ENCODE measurements at places on chromosomes 12 and 14.

- DNase-seq, result no peak
These were observed 20.3 kb upstream of the DRAM1 start for GRCh38 chr12:101857043-101857558.

GRCh38 chr12:80825506-80825905 is 108.8 kb downstream of the MYF5 start:
- no peak for DNase-seq

DNA sequence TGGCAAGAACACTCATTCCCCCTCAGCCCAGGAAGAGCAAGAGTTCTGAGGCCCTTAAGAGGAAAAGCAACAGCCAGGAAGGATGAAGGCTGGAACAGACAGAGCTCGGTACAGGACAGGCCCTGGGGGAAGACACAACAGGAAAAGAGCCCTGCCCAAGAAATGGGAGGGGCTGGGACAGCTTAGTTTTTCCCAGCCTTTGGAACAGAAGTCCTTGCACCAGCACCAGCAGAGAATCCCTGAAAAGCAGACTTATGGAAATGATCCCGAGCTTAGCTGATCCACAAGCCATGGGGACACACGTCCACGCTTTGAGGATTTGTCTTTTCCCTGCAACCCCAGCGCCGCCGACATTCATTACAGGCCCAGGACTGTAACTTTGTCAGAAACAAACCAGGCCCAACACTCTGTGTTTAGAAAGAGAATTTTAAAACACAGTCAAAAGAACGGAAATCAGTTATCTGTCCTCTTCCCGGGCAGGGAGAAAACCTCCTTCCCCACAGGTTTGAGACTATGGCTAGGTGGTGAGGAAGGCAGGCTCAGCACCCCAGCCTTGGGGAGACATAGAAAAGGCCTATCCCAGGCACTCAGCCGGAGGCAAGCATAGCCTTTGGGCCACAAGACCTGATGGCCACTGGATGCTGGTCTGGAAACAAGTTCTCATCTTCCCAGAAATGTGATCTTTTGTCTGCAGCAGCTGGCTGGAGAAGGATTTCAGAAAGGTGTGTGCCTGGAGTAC is 4.0 kb upstream of the AVIL start:
- no peak for DNase-seq

DNA sequence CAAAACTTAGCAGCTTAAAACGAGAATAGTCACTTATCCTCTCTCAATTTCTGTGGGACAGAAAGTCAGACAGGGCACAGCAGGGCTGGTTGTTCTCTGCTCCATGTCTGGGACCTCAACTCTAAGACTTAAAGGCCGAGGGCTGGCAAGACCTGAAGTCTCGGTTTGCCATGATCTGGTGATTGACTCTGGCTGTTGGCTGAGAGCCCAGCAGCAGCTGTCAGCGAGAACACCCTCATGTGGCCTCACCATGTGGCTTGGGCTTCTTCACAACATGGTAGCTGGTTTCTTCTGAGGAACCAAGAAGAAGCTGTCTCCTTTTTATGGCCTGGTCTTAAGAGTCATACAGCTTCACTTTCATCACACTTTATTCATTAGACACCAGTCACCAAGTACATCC is 1.7 kb upstream of the VASH1 start:
- no peak for DNase-seq

DNA sequence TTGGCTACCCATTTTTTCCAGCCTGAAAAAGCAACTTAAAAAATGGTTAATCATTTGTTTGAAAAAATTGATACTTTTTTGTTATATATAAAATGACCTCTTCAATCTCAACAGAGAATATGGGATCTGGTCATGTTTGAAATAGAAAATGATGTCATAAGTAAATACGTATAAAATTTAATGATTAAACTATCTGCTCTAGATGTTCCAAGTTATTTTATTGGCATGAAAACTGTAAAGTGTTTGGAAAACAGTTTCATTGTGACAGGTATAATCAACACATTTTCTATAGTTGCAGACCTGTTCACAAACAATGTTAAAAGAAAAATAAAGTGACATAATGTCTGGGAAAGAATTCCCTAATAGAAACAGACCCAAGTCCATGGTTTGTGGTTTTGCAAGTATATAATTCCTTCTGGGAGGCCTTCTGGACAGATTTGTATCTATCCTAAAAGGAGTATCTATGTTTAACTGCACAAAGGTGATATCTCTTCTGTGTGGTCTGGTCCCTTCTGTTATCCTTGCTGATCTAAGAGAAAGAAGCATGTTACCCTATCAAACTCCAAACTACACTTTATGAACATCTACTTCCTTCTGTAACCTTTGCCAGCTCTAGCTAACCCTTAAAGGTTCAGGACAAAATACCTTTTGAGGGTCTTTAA is 39.5 kb upstream of the LRIG3 start:
- no peak for DNase-seq

DNA sequence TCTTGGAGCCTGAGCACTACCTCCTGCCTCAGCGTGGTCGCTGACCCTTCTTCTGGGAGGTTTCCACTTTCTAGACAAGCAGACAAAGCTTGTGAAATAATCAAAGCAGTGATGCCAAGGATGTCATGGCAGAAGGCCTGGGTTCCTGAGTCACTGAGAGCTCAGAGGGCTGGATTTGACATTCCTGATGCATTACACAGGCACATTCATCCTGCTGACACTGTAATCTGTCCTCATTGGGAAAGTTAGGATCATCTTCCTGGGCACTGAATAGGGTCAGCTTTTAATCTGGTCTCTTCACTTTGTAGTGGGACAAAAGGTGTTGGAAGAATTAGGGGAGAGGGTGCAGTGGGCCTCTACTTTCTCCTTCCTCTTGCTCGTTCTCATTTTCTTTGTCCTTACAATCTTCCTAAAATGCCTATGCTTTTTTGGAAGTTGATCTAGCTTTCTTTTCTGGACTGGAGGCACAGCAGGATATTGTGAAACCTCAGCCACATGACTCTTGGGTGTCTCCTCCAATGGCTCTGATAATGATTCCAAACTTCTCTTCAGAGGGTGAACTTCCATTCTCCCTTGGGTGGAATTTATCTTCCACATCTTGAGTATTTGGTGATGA is 29.6 kb downstream of the EEA1 start:
- no peak for DNase-seq

DNA sequence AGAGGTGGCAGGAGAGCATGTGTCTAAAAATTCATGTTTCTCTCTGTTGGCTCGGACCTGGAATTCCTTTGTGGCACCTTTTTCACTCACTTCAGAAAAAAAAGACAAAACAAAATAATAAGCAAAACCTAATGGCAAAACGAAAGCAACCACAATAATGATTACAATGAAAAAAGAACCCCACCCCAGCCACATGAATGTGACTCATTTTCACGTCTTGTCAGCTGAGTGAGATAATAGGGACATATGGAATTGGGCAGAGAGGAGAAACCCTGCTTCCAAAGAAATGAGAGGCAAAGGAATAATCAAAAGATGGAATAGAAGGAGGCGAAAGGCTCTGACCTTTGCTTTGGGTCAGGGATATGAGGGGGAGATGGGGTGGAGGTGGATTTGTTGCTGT is 143.4 kb downstream of the SLC8A3 start:
- DNase-seq, result no peak

DNA sequence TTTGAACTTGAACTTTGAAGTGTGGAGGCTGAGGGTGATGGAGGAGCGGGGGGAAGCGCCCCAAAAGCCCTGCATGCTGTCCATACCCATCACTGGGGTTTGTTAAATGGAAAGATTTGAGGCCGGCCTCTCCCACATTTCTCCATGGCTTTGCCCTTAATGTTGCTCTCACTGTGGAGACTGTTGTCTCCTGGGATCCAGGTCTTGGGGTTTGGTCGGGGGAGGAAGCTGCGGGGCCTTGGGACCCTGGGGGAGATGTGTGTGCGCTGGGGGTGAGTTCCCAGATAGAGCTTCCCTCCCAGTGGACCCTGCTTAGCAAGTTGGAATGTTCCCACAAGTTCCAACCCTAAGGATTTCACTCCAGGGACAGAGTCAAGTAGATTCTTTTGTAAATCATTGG is 28.0 kb upstream of the LRTM2 start:
- DNase-seq, result no peak

DNA sequence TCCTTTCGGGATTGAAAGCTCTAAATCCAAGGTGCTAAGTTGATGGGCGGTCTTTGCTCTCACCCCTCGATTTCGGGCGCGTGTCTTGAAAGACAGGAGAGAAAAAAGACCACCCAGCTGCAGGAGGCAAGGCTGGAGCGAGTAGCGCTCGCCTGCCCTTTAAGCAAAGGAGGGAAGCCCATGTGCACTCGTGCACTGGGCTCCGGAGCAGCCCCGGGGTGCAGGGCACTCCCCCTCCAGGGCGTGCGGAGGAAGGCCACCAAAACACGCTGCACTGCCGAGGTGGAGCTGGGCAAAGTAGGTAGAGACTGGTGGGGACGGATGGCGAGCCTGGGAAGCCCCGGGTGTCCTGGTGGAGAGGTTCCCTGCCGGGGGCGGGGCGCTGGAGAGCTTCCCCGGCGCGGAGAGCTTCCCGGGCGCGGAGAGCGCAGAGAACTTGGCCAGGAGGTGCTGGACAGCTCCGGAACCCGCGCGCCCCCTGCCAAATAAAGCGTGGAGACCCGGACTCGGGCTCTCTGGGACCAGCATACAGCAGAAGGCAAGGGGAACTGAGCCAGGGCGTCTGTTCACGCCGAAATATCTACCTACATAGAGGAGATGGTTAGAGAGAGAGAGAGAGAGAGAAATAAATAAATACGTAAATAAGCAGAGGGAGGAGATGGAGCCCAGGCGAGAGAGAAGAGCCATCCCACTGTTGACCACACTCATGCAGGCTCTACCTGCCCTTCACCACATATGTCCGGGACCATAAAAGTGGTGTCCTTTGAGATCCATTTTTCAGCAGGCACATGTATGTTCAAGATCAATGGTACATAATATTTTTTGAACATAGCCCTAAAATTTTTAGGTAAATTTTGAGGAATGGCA is 662 bp upstream of the NELL2 start:
- DNase-seq, result peak; percentile 57

GRCh38 chr12:2998789-2999264 is 39.6 kb downstream of the TEAD4 start:
- no peak for DNase-seq

GRCh38 chr12:106078358-106079010 is 60.3 kb downstream of the NUAK1 start:
- no peak for DNase-seq

DNA sequence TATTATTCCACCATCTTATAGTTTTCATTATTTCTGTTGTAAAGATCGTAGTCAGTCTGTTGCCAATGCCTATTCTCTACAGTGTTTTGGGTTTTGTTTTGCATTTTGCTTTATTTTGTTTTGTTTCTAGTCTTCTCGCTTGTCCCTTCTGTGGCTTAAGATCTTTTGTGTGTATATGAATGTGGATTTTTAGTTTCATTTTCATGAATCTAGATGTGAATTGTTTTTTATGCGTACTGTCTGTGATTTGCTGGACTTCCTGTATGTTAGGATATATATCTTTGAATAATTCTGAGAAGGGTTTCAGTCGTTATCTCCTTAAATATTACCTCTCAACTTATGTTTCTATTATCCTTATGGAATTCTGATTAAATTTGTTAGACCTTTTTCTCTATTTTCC is 13.4 kb downstream of the C12orf42 start:
- DNase-seq, result no peak

GRCh38 chr12:93230326-93230720 is 147.4 kb upstream of the NUDT4 start:
- DNase-seq, result no peak

DNA sequence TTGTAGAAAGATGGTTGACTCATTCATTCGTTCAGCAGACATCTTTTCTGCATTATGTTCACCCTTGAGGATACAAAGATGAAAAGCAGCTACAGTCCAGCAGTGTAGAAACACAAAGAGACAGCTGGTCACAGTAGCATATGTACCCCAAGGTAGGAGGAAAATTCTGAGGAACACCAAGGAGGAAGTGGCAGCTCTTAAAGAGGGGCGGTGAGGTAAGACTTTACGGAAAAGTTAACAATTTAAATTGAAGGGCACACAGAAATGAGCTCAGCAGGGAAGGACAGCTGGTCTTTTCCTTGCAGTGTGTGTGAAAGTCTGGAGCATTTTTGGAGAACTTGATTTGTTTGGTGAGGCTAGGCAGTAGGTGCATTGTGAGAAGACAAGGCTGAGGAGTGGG is 3.5 kb downstream of the SLC35E3 start:
- DNase-seq, result no peak

GRCh38 chr12:124578445-124578844 is 11.0 kb upstream of the NCOR2 start:
- DNase-seq, result no peak

- DNase-seq, result no peak
These were observed 80.0 kb upstream of the RGS6 start for GRCh38 chr14:71852181-71852580.

- DNase-seq, result no peak
These were observed 6.7 kb upstream of the SLC10A1 start for GRCh38 chr14:69803753-69804152.
